Stimulated activated naive CD8-positive, alpha-beta T cell treated with anti-CD3 and anti-CD28 coated beads, Interleukin-15, amount 100 ng/mL, for 72 hours (primary cell): ENCODE measurements at places on chromosomes 3 and 15.

GRCh38 chr3:57164217-57164656 is 916 bp downstream of the IL17RD start:
- DNase-seq, result peak; percentile 24

DNA sequence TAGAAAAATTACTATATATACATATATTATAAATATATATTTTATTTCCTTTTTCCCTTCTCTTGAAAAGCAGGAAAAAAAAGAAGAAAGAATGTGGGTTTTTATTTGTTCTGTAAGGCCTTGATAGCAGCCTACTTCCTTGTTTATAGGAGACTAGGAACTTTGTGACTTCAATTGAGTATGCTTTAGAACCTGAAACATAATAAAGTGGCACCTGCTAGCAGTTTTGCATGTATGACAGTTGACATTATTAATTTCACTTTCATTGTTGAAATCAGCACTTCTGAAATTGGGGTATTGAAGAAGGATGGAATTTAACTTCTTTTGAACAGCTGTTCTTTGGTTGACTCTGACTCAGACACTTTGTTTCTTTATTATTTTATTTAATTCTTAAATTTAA is 56.9 kb downstream of the GLCE start:
- no peak for DNase-seq

DNA sequence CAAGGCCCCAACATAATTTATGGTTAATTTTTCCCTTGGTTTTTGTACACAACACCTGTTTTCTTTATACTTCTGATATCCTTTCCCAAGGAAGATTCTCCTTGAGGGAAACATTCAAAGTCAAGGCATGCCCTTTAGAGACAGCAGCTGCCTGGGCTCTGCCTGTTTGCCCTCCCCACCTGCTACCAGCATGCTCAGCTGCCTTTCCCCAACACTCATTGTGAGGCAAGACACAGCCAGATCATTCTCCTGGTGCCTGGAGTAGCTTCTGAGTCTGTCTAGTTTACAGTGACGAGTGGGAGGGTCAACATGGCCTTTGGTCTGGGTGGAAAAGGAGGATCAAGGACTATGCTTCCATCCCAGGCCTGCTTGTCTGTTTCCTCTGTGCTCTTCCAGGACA is 132.5 kb downstream of the EPHB1 start:
- DNase-seq, result no peak

GRCh38 chr15:39232512-39232911 is 348.4 kb upstream of the THBS1 start:
- no peak for DNase-seq

- no peak for DNase-seq
Observed at GRCh38 chr3:48553886-48554845, 2.4 kb downstream of the PFKFB4 start.

GRCh38 chr3:105499961-105500360 is 133.3 kb downstream of the ALCAM start:
- no peak for DNase-seq

DNA sequence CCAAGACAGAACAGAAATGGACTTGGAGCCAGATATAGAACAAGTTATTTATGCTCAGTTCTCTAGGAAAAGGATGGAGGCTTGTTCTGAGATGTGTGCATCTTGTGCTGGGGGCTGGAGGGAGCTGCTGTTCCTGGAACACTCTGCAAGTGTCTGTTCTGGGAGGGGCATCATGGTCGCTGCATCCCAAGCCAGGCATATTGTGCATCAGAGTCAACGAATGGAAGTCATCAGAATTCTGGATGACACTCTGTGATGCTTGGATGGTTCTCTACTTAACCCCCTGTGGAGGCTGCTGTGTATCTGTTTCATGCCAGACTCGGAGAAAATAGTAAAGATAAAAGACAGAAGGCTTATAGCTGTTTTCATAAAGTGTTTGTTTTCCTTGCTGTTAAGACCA is 34.7 kb downstream of the RPL22L1 start:
- DNase-seq, result no peak

- DNase-seq, result no peak
Observed at GRCh38 chr15:81301385-81301784, 22.6 kb downstream of the STARD5 start.

DNA sequence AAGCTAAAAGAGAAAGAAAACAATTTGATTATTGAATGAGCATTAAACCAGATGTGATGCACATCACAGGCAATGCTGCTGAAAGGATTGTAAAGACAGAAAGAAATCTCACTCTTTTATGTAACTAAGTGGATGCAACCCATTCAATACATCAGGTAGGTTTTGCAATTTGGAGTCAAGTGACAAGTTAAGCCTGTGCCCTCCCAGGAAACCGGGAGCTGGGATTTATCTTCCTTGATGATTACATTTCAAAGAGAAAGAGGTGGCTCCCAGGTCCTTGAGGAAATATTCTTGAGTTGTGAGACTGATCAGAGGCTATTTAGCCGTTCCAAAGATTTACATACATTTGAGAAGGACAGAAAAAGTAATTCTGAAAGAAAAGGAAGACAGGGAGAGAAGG is 219.0 kb upstream of the PROK2 start:
- no peak for DNase-seq

DNA sequence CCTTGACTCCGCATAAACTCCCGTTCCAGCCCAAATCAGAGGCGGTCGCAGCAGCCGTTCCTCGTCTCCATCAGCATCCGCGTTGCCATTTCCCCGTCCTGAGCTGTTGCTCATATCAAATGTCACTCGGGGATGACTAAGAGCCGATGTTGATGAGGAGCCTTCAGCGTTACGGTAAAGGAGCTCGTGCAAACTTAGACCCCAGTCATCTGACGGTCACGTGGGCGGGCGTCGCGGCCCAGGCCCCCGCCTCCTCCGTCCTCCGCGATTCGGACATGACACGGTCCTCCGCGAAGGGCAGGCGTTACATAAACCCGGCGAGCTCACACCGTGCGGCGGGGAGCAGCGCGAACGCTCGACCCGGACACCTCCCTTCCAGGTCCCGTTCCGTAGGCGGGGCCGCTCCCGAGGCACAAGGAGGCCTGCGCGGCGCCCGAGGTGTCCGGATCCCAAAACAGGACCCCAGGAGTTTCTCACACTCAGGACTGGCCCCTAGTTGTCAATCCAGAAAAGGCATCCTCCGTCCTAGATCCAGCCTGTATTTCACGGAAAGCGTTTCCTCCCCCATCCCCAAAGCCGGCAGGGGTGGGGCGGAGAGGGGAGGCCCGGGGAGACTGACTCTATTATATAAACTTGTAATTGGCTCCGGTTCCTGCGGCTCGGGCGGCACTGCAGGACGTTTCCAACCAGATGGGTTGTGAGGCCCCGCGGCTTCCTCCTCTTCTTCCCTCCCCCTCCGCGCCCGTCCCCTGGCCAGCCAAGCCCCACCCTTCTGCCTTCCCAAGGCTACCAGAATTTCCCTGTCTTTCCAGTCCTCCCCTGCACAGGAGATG is 100.0 kb upstream of the IGF1R start:
- DNase-seq, result peak; percentile 60

GRCh38 chr3:40642812-40643211 is 118.1 kb downstream of the ZNF621 start:
- no peak for DNase-seq
